ENCODE measurements at places on chromosomes 4 and X.

DNA sequence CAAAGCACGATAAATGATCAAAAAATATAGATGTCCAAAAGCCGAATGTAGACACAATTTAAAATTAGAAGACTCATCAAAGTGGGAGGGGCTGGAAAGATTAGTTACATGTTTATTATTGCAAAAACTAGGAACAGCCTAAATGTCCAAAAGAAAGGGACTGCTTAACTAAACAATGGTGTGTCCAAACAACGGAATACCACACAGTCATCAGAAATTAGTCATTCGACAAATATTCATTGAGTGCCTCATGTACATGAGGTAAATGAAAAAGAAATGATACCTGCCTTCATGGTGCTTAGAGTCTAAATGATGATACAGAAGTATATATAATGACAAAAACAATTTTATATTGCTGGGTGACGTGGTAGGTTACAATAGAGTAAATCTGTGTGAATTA, 139.7 kb downstream of the MAML3 start:
- no peak for DNase-seq

DNA sequence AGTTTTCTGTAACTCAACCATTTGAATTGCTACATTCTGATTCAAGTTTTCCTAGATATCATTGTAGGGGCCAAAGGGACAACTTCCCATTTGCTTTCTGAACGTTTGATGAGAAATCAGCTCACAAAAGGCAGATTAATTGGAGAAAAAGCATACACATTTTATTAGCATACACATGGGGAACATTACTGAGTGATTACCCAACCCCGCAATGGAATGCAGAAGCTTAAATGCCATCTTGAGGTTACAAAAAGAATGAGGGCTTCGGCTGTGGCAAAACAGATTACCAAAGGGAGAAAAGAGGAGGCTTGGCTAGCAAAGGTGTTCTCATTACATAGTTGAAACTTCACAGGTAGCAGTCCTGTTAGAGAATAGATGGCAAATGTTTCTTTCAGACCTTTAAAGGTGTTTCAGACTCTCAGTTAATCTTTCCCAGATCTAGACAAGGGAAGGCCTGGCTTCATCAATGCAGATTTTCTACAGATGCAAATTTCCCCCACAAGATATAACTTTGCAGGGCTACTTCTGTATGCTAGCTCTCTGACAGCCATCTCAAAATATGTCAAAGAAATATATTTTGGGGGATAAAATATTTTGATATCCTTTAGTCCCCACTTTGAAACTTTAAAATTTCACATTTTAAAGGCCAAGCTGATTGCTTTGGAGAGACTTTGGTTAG, 26.5 kb upstream of the HERC6 start:
- no peak for DNase-seq

- DNase-seq = no peak
Measured at GRCh38 chr4:180434131-180434895, 1808.9 kb upstream of the TENM3 start.

DNA sequence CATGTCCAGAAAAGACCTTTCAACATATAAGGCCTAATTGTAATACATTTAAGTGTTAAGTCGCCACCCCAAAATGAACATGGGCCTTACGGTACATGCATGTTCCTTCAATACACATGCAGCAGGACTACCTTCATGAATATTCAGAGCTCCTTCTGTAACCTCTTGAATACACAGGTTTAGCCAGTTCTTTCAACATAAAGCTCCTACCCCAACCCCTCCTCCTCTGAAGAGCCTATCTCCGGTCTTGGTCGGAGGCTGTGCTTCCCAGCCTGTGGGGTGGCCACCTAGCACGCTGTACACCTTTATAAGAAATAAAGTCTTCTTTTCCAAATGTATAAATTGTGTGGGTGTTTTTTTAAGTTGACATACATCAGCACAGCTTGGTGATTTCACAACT, 28.3 kb downstream of the NPY5R start:
- no peak for DNase-seq

- no peak for DNase-seq
Measured at GRCh38 chr4:1841201-1841886, 14.6 kb downstream of the LETM1 start.

Measured in GM12892 (cell line).